ENCODE measurements at places on chromosomes 6 and 20.

- DNase-seq = no peak
Observed at GRCh38 chr20:9590189-9590588, 75.8 kb downstream of the LAMP5 start.

DNA sequence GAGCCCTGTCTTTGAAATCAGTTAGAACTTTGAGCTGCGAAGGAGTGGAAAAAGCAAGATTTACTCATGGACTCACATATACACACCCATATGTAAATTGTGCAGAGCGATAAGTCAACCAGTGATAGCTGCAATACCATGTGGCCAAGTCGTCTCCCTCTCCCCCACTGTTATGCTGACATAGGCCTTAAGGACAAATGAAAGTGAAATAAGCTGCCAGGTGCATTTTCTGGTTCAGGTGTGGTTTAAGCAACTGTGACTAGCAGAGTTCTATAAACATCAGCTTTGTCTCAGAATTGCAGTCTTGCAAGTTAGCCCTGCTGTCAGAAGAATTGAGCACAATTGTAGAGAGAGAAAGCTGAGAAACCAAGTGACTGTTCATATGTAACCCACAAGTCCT is 9.6 kb downstream of the FAM83B start:
- no peak for DNase-seq

DNA sequence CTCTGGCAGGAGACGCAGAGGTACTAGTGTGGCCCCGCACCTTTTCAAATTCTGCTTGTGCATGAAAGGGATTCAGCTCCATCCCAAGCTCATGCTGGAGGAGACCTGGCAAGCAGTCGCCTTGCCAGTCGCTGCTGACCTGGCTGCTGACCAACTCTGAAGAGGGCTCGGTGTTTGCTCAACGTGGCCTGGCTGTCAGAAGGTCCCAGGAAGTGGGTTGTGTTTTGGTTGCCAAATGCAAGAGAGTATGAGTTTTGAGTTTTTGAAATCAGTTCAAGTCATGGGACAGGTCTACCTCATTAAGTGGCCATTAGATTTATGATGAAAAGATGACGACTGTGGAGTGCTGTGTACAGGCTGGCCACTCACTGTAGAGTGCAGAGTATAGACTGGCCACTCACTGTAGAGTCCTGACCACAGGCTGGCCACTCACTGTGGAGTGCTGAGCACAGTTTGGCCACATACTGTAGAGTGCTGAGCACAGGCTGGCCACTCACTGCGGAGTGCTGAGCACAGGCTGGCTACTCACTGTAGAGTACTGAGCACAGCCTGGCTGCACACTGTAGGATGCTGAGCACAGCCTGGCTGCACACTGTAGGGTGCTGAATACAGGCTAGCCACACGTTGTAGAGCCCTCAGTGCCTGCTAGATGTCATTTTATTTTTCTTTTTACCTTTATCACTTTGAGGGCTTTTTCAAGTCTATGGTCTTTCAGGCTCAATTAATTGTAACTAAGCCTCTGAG is 193.9 kb downstream of the ZNF217 start:
- no peak for DNase-seq

- DNase-seq = no peak
Observed at GRCh38 chr6:158092806-158093205, 75.3 kb downstream of the SERAC1 start.

DNA sequence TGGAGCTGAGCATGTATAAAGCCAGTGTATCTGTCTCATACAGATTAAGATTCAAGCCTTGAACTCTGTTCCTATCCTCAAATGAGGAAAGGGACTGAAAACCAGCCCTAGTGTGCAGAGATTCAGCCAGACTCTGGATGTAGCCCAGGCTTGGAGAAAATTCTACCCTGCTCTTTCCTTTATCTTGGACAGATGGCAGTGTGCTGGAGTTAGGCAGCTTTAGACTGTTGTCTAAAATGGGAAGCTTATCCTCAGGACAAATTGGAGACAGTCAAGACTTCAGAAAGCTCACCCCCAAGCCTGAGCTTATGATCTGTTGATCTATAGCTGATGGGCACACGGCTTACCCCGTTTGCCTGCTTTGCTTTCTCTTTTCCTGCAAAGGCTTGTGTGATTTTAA is 1057.6 kb downstream of the KIF16B start:
- DNase-seq = no peak

- no peak for DNase-seq
Observed at GRCh38 chr20:46564241-46564957, 13.9 kb upstream of the OCSTAMP start.

- no peak for DNase-seq
Observed at GRCh38 chr6:66153247-66153646, 446.2 kb upstream of the EYS start.

DNA sequence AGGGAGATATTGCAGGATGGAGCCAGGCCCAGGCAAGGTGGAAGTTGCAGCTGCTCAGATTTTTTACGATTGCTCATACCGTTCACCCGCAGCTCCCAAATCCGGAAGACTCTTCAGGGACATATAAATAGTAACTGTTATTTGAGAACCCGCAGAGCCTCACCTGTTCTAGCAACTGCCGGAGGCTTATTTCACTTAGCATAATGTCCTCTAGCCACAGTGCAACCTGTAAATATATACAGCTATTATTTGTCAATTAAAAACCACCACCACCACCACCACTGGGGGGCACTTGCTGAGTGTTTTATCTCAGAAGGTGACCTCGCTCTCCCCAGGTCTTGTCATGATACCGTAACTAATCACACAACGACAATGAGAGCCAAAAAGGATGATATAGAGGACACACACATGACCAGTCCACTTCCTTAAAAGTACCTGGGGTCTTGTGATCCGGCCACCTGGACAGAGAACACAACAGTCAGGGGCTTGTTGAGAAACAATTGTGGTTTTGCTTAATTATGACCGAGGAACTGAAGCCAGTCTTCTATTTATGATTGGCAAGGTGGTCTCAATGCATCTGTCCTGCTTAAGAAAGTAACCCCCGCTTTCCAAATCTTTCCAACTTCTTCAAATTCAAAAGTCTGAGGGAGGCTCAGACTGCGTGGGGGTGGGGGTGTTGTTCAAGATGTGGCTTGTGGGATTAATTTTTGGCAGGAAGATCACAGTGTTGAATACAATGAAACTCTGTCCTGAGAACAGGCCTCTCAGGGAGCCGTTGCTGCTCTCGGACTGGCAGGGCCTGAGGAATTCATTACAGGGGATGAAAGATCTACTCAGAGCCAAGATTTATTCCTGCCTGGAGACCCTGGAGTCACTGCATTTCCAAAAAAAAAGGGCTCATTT is 107.7 kb upstream of the PRND start:
- DNase-seq = peak; percentile 65

DNA sequence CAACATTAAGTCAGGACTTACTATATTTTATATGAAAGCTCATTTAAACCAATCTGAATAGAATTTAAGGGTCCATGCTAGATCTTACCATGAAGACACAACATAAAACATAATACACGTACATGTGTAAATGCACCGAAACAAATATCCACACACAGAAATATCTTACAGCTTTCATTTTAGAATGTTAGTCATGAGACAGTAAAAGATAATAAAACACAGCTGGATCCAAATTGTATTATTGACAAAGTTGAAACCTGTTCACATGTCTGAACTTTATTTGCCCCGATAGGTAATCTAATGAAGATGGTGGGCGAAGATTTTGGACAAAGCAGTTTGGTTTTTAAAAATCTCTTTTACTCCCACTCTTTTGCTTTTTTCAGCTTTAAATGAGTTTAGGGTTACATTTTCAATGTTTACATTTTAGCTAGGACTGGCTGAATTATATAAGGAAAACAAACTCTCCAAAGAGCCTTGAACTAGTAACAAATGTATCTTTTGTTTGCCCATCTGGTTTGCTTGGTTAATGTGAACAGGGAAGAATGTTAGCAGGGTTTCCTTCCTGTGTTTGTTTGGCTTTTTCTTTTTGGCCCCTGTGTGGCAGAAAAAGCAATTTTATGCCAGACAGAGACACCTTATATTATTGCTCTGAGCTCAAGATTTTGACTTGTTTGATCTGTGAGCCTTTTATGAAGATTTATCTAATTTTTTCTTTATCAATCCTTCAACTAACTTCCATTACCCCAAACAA is 5.1 kb upstream of the TMEM181 start:
- no peak for DNase-seq

- DNase-seq = peak; percentile 92
Observed at GRCh38 chr6:27795697-27796494, 116.3 kb downstream of the OR2B2 start.

DNA sequence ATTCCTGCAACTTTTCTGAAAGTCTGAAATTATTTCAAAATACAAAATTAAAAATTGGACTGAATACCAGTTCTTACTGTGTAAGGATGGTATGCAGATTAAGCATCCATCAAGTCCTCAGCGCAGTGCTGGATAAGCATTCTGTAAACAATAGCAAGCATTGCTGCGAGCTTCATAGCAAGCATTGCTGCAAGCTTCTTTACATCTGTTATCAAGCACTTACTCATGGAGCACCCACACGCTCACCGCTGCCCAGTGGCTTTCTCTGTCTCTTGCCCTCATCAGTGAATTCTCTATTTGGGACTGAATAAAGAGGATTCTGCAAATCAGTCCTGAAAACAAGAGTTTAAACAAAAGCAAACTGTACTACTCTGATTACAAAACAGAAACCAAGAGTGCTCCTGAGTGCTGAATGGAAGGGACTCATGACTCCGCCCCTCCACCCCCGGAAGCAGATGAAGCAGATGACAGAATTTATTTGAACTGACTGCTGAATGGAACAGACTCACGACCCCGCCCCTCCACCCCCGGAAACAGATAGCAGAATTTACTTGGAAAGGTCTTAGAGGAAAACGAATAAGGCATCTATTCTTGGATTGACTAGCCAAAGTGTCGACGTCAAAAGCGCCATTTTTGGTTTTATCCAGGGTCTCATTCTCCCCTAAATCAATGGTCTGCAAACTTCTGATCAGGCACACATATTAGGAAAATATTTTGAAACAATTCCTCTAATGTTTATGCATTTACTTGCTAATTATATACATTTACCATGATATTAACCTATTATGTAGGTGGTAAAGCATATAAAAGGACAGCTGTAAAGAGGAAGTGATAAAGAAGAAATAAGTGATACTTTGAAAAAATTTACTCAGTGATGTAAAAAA is 22.1 kb upstream of the EYA2 start:
- no peak for DNase-seq

DNA sequence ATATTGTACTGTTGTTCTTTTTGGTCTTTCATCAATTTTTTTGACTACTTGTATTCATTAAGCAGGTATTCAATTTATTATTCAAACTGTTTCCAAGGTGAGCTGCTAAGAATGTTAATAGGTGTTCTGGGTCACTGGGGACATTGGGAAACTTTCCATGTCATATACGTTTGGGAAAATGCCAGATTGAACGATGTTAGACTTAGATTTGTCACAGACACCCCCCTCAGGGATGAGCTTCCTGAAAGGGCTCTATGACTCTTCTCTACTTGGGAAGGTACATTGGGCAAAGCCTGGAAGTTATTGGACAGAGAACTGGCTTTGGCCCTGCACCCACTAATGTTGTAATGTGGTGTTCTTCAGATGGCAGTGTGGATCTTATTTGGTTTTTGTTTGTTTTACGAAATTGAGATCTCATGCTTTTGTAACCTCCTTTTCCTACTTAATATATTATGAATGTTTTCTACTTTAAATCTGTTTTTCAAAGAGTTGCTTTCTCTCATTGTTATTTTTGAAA is 42.1 kb downstream of the PLCB4 start:
- no peak for DNase-seq

GRCh38 chr6:77464495-77464867 is 1.2 kb upstream of the HTR1B start:
- no peak for DNase-seq

DNA sequence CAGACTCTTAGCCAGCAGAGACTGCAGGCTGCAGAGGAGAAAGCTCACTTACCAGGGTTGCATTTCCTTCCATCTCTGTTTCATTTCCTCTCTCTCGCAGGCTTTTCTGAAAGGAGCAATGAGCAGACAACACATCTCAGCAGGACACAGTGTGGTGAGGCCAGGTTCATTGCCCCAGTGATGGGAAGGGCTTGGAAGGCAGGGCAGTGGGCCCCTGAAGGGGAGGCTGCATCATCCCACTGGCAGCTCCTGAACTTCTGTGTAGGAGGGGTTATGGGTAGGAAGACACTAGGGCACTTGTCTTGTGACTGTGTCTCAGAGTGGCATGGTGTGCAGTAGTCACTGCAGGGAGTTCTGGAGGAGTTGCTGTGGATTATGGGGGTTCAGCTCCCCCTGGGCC is 246.8 kb downstream of the QKI start:
- DNase-seq = no peak

GRCh38 chr6:16764188-16764950 is 3.1 kb upstream of the ATXN1 start:
- DNase-seq = peak; percentile 77

- no peak for DNase-seq
Observed at GRCh38 chr6:27872642-27873020, 39.6 kb downstream of the OR2B2 start.

GRCh38 chr6:162833776-162834175 is 106.0 kb downstream of the PACRG start:
- no peak for DNase-seq

DNA sequence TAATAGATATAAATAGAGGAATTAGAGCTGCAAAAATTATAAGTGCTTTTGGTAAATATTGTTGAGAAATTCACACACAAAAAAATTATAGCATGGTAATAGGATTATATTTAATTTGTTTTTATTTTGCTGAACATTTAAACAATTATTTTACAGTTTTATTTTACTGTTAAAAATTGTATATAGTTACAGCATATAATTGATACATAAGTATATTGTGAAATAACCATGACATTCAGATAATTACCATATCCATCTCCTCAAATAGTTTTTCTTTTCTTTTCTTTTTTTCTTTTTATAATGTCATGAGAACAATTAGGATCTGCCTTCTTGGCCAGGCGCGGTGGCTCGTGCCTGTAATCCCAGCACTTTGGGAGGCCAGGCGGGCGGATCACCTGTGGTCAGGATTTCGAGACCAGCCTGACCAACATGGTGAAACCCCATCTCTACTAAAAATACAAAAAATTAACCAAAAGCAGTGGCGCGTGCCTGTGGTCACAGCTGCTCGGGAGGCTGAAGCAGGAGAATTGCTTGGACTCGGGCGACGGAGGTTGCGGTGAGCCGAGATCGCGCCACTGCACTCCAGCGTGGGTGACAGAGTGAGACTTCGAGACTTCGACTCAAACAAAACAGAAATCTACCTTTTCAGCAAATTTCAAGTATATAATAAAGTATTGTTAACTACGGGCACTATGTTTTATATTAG is 654.2 kb downstream of the TENT5A start:
- no peak for DNase-seq

GRCh38 chr6:166470863-166471410 is 88.2 kb upstream of the MPC1 start:
- DNase-seq = no peak

GRCh38 chr6:140620496-140620895 is 1246.0 kb upstream of the CITED2 start:
- DNase-seq = no peak

All from skin of body (tissue), 3 donors.